ENCODE measurements at places on chromosomes 4 and X. TPM values are rescaled to one million over a fixed set of nuclear protein-coding genes. Genes with fewer than 3 reads are reported as not detected.

The ZMAT1 gene
- 12.1 TPM for total RNA-seq

The RAI2 gene
- total RNA-seq: 56.4 TPM

The GPAT3 gene
- 4.4 TPM for total RNA-seq

The AWAT1 gene
- not detected for total RNA-seq

The PSAPL1 gene
- total RNA-seq: not detected

The DIPK2B gene
- total RNA-seq: 36.0 TPM

The REPS2 gene
- 6.3 TPM for total RNA-seq

The LRCH2 gene
- 4.2 TPM for total RNA-seq

The HMGN5 gene
- 5.3 TPM for total RNA-seq

The PDHA1 gene
- total RNA-seq: 84.1 TPM

The STS gene
- total RNA-seq: 40.4 TPM

The PARM1 gene
- 59.3 TPM for total RNA-seq

The ZCCHC12 gene
- total RNA-seq: not detected

The ARHGAP36 gene
- not detected for total RNA-seq

The ENAM gene
- total RNA-seq: not detected

The SPANXN4 gene
- total RNA-seq: not detected

The GPR82 gene
- 0.16 TPM for total RNA-seq

The NXF3 gene
- 3.4 TPM for total RNA-seq

The TMSB15B gene
- 1.7 TPM for total RNA-seq

The MAOA gene
- 599 TPM for total RNA-seq

The STATH gene
- total RNA-seq: not detected

The NLGN3 gene
- total RNA-seq: 0.17 TPM

The TECRL gene
- not detected for total RNA-seq

The LEF1 gene
- 1.1 TPM for total RNA-seq

The RPA4 gene
- total RNA-seq: 4.2 TPM

The AR gene
- 37.8 TPM for total RNA-seq

The SSX1 gene
- total RNA-seq: not detected

The DRD5 gene
- not detected for total RNA-seq

The FGB gene
- not detected for total RNA-seq

The YY2 gene
- total RNA-seq: 3.7 TPM

The DAPP1 gene
- 2.4 TPM for total RNA-seq

The IL1RAPL2 gene
- not detected for total RNA-seq

The ASB9 gene
- total RNA-seq: 0.65 TPM

The ADAMTS3 gene
- 1.6 TPM for total RNA-seq

The VAMP7 gene
- 38.1 TPM for total RNA-seq

The MUC7 gene
- not detected for total RNA-seq

The TCEANC gene
- total RNA-seq: 3.1 TPM

The SPANXN3 gene
- not detected for total RNA-seq

The MAP3K15 gene
- total RNA-seq: not detected

The TLR6 gene
- total RNA-seq: 10.1 TPM

The SSX2 gene
- not detected for total RNA-seq

The F11 gene
- total RNA-seq: not detected

The CCDC110 gene
- 0.85 TPM for total RNA-seq

The NSUN7 gene
- 0.66 TPM for total RNA-seq

The CAPN6 gene
- total RNA-seq: not detected

The ZDHHC15 gene
- 2.0 TPM for total RNA-seq

The PNCK gene
- not detected for total RNA-seq

The RHOXF2 gene
- not detected for total RNA-seq

The H2BW2 gene
- total RNA-seq: not detected

Measured in subcutaneous adipose tissue (tissue), 4 donors.